ENCODE measurements at places on chromosomes 6 and 20. TPM values are rescaled to one million over a fixed set of nuclear protein-coding genes. Genes with fewer than 3 reads are reported as not detected.

SLC24A3 gene
- 4.1 TPM for total RNA-seq

SEC63 gene
- 45.7 TPM for total RNA-seq

NFS1 gene
- 55.8 TPM for total RNA-seq

IL17A gene
- not detected for total RNA-seq

SOBP gene
- total RNA-seq: 14.6 TPM

All from smooth muscle cell of the pulmonary artery (primary cell).